Brain (organoid and tissue), 16 donors: ENCODE measurements at places on chromosomes 3 and 15.

DNA sequence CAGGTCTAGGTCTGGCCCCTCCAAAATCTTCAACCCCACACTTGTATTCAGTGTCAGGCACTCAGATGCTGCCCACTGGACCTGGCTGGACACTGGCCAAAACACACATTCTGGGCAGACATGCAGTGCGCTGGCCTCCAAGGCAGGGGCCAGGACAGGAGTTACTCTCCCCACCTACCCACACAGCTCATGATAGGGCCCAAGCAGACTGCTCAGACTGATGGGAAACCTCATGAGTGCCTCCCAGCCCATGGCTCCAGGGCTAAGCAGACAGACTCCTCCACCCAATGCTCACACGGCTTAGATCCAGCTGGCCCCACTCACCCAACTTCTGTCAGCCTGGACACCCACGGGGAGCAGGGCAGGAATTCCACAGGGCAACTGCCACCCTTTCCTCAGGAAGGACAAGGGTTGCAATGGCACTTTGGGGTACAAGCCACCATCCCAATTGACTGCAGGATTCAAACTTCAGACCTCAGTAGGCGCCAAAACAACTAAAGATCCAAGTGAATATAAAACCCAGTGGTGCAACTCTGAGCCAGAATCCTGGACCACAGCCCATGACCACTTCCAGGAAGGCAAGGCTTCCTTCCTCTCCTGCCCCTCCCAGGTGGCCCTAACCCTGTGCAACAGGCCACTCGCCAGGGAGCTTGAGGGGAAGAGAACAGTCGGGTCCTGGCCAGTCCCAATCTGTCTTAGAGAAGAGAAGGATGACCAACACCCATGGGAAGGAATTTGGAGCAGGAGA is 1.4 kb downstream of the LTF start:
- no peak for DNase-seq

DNA sequence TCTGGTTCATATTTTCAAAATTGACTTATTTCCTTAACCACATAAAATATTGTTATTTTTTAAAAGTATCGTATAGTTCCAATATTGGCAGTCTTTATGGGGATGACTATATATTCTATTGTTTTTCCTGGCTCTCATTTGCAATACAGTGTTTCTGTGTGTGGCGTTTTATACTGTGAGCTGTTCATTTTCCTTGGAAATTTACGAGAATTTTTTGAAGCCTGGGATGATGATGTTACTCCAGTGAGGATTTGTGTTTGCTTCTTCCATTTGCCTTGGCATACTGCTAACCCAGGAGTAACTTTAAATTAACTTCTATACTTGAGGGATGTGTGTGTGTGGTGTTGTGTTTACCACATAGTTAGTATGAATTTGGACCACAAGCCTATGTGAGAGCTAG is 95.2 kb downstream of the NR1D2 start:
- DNase-seq: no peak

DNA sequence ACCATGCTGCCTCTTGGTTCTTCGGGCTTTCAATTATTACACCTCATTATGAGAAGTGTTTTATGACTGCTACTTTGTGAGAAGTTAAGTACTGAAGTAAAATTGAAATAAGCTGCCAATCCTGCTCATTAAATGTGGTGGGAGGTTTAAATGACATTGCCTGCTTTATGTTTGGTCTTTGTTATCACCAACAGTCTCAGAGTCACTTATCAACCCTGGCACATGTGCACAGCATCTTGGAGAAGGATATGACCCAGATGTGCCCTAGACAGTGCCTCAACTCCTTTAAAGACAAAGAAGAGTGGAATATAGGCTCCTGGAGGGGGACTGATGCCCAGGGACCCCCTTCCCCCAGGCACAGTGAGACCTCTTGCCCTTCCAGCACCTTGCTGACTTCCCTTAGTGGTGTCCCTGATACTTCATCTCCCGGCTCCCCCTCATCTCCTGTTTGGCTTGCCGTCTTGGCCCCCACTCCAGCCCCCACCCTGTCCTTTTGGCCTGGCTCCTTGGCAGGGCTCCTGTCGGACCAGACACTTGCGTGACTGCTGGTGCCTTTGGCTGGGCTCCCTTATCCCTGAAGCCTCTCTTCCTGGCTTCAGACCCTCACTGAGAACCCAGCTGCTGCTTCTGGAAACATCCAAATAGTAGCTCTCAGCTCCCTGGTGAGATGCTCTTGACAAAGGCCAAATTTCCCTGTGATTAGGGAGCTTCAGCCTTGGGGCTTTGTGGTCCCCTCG is 39.8 kb downstream of the ARHGAP31 start:
- no peak for DNase-seq

GRCh38 chr3:132189601-132190000 is 127.6 kb upstream of the ACP3 start:
- DNase-seq: no peak

DNA sequence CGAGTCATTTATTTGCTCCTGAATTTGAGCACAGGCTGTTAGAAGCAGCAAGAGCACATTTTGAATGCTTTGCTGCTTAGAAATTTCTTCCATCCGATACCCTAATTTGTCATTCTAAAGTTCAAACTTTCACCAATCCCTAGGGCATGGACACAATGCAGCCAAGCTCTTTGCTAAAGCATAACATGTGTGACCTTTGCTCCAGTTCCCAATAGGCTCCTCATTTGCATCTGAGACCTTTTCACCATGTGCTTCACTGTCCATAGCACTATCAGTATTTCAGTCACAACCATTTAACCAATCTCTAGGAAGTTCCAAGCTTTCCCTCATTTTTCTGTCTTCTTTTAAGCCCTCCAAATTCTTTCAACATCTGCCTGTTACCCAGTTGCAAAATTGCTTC is 1333.1 kb downstream of the SI start:
- DNase-seq: no peak
